Transverse colon (tissue), 4 donors: ENCODE measurements at places on chromosomes 16 and 17. TPM values are rescaled to one million over a fixed set of nuclear protein-coding genes. Genes with fewer than 3 reads are reported as not detected.

DNA sequence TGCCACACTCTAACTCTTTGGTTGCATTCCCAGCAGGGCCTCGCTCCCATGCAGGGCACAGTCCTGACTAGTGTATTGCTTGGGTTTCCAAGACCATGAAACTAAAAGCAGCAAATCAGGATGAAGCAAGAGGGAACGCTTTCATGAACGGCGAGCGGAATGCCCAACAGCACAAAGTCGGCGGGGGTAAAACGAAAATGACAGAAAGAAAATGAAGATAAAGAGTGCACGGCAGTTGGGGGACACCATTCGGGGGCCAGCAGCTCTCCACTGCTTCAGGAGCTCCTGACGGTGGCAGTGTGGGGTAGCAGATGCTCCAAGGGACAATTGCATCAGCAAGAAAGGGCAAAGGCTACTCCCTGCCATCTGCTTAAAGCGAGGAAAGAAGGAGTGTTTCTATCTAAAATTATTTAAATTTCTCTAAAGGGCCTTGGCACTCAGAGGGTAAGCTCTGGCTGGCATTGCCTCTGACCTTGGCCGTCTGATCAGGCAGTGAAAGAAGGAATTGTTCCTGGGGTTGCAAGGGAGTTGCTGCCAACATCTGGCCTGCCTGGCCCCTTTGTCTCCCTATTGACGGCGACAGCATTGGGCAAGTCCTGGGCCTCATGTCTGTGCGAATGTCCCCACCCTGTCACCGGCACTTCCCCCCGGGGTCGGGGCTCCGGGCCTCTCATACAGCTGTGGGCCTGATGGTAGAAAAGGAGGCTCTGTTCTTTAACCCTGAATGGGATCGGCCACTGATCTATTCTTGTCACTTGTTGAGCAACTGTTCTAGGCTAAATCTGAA lies 138.2 kb downstream of the CMIP start:
- H3K27me3 ChIP-seq, result no peaks in the 10 kb centered on the region
- H3K4me1 ChIP-seq, result peaks cover 18% of the 10 kb centered on the region
- no peaks in the 10 kb centered on the region for H3K36me3 ChIP-seq
- peak overlapping the region; percentile 88 for H3K27ac ChIP-seq
- no peak overlapping the region for H3K4me3 ChIP-seq

DNA sequence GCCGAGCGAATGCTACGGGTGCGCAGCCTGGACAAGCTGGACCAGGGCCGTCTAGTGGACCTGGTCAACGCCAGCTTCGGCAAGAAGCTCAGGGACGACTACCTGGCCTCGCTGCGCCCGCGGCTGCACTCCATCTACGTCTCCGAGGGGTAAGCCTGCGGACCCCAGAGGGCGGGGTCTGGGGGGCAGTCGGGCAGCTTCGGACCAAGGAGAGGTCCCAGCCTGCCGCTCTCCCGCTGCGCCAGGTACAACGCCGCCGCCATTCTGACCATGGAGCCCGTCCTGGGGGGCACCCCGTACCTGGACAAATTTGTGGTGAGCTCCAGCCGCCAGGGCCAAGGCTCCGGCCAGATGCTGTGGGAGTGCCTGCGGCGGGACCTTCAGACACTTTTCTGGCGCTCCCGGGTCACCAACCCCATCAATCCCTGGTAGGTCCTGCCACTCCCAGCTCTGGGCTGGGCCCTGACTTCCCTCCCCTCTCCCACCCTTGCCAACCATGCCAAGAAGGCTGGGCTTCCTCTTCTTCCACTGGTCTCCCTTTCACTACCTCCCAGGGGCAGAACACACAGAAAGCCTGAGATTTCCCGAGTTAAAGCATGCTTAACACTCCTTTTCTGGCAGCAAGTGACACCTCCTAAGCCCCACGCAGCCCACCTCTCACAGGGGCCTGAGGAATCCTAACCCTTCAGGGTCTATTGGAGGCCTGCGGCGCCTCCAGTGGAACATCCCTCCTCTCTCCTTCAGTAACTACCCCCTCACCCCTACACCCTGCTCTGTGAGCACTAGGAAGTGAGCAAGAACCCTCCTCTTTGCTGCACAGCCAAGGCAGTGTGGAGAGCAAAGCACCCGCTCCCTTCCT lies 3.2 kb downstream of the NAGS start:
- peaks cover 31% of the 10 kb centered on the region for H3K4me1 ChIP-seq
- H3K4me3 ChIP-seq, result peak overlapping the region; percentile 34
- peaks cover 28% of the 10 kb centered on the region for H3K27me3 ChIP-seq
- H3K27ac ChIP-seq, result peak overlapping the region; percentile 51

PRKAR1A gene
- total RNA-seq, result 223 TPM

PRSS33 gene
- total RNA-seq, result not detected
